ENCODE measurements at places on chromosomes 7 and 10.

DNA sequence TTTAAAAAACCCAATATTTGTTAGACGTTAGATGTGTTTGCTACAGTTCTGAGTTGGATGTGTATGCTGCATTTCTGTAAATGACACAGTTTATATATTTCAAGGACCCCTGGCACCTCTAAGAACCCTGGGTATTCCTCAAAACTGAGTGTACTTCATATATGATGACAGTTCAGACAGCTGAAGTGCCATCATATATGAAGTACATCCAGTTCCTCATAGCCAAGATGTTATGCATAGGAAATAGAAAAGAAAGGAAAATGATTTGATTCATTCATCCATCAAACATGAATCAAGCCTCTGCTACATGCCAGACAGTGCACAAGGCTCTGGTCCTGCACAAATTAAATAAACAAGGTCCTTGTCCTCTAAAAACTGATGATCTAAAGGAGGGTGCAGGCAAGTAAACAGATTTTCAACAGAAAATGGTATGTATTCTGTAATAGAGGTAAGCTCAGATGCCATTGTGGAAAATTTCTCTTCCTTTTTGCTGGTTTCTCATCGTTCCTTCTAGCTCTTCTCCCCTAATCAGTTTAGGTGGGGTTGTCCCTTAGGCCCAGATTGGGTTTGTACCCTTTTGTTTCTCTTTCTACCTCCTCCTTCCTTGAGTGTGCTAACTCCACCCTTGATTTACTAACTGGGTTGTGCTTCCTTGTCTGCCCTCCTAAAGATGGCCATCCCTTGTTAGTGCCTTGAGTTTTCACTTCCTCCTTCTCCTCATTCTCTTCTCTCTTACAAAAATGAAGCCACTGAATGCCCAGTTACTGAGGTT is 25.3 kb upstream of the SMIM30 start:
- no peak for DNase-seq

GRCh38 chr10:108445746-108446145 is 1281.2 kb upstream of the SORCS1 start:
- DNase-seq = no peak

GRCh38 chr7:69773535-69774225 is 175.4 kb downstream of the AUTS2 start:
- no peak for DNase-seq

GRCh38 chr7:130648580-130648979 is 20.0 kb downstream of the COPG2 start:
- no peak for DNase-seq

GRCh38 chr10:74118804-74119203 is 31.8 kb downstream of the AP3M1 start:
- no peak for DNase-seq

Data from smooth muscle cell of the brain vasculature (primary cell).